Esophagus squamous epithelium (tissue), 5 donors: ENCODE measurements at places on chromosomes 4 and X. TPM values are rescaled to one million over a fixed set of nuclear protein-coding genes. Genes with fewer than 3 reads are reported as not detected.

- no peak for DNase-seq
Measured at GRCh38 chr4:24774452-24774851, 20.9 kb upstream of the SOD3 start.

- DNase-seq: no peak
Measured at GRCh38 chr4:185332575-185333464, 62.9 kb downstream of the LRP2BP start.

- no peak for DNase-seq
Measured at GRCh38 chrX:134718105-134718965, 60.1 kb upstream of the PLAC1 start.

DNA sequence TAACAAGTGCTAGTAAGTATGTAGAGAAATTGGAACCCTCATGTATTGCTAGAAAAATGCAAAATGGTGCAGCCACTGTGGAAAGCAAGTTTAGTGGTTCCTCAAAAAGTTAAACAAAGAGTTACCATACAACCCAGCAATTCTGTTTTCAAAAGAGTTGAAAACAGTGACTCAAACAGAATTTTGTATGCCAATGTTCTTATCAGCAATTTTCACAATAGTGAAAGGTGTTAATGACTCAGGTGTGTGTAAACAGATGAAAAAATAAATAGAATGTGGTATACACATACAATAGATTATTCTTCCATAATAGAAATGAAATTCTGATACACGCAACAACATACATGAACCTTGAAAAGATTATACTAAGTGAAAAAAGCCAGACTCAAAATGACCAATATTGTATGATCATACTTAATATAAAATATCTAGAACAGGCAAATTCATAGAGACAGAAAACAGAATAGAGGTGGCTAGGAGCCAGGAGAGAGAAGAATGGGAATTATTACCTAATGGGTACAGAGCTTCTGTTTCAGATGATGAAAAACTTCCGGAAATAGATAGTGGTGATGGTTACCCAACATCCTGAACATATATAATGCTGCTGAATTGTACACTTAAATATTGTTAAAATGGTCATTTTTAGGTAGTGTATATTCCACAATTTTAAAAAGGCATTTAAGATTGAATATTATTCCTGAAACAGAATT is 51.6 kb downstream of the WDFY3 start:
- no peak for DNase-seq

The HTN1 gene
- total RNA-seq: not detected

- no peak for DNase-seq
Measured at GRCh38 chrX:94493405-94493804, 819.4 kb downstream of the FAM133A start.

The DCAF12L2 gene
- not detected for total RNA-seq

DNA sequence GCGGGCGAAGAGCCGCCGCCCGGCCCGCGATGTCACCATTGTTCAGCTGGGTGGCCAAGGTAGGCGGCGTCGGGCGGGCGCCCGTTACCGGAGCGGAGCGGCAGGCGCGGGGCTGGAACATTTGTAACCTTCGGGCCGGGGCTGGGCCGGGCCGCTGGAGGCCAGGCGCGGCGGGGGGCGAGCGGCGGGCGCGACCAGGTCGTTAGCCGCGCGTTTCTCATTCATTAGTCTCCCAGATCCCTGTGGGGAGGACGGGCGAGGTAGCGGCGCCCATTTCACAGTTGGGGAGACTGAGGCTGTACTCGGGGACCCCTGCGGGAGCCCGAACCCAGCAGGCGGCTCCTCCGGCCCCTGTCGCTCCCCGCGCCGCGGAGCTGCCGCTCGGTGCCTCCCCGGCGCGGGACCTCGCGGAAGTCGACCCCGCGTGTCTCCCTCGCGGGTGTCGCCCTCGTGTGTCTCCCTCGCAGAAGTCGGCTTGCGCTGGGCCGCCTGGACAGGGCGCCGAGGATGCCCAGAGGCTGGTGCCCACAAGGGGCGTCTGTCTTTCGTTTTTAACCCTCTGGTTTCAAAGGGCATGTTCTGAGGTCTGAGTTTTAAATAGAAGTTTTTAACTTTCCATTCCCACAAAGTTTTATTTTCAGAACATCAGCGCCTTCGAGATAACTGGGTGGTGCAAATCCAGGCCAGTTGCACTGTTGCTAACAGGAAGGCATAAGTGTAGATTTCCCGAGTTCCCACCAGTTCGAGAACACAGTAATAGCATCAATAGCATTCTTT is 17.5 kb downstream of the PTTG2 start:
- peak; percentile 4 for DNase-seq

DNA sequence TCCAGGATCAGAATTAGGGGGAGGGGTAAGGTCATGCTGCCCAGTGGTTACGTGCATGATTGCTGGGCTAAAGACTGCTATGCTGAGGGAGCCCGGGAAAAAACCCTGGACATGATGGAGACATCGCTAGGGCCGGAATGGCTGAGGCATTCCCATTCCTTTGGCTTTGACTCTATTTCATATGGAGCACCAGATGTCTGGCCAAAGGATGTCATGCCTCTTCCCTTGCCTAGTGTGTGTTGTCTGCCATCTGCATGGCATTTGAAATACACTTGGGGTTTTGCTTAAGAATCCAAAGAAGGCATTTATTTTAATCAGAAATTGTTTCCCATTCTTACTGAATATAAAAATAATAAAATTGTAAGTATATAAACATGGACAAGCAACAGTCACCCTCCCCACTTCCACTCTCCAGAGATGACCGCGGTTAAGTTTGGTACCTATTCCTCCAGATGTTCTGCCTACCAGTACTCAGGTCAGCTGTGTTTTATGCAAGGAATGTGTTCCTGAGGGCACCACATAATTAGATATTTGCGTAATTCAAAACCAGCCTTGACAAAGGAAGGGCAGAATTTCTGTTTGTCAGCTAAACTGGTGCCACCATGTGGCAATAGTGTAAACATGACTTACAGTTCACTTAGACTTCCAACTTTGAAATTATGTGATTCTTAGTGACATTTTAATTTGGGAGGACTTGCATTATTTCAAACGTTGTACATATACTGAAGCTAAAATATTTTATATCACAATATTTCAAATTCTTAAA is 105.9 kb downstream of the CT47B1 start:
- DNase-seq: no peak

The CT45A1 gene
- total RNA-seq: not detected

GRCh38 chr4:38015886-38016515 is 55.8 kb downstream of the PTTG2 start:
- no peak for DNase-seq

The NUDT10 gene
- not detected for total RNA-seq

GRCh38 chr4:124144238-124144654 is 568.3 kb downstream of the ANKRD50 start:
- no peak for DNase-seq

GRCh38 chrX:274904-275475 is 6.2 kb upstream of the PLCXD1 start:
- DNase-seq: no peak

DNA sequence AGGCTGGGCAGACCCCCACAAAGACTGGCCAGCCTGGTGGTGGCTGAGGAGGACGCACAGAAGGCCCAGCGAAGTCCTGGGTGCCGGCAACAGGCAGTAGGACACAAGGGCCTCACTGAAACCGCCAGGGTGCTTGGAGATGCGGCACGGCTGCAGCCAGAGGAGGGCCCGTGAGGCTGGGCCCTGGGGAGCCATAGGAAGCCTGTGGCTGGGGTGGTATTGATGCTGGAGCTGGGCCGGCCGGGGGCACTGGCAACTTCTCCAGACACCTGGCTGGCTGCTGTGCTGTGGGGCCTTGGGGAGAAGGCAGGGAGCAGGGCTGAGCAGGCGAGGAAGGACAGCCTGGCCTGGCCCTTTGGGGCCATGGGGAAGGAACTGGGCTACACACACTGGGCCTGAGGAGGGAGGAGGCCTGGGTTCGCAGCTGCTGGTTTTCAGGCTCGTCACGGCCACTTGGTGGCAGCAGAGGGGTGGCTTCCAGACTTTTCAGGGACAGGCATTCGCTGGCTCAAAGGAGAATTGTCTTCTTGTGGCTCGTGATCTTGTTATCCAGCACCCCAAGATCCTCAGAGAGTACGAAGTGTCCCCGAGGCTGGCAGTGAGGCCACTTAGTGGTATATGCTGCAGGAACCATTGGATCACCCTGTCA is 37.2 kb downstream of the ATP2B3 start:
- no peak for DNase-seq

GRCh38 chrX:44085209-44085608 is 112.0 kb upstream of the NDP start:
- no peak for DNase-seq

GRCh38 chr4:121541696-121542095 is 155.1 kb downstream of the ANXA5 start:
- DNase-seq: no peak

DNA sequence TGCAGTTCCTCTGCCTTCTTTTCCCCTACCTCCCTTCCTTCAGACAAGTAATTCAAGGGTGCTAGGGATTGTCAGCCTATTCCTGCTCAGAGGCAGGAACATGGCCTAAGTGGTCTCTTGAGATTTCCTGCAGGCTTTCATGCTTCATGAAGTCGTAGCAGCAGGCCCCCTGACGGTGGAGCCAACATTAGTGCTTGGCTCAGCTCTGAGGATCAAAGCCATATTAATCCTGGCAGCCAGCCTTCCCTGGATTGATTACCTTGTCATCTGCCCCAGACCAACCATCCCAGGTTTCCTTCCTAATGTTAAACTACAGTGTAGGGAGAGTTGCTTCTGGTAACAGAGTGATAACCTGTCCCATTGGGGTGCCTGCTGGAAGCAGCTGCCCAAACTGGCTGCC is 84.1 kb downstream of the SLC16A2 start:
- no peak for DNase-seq

The AFF2 gene
- total RNA-seq: 0.27 TPM

DNA sequence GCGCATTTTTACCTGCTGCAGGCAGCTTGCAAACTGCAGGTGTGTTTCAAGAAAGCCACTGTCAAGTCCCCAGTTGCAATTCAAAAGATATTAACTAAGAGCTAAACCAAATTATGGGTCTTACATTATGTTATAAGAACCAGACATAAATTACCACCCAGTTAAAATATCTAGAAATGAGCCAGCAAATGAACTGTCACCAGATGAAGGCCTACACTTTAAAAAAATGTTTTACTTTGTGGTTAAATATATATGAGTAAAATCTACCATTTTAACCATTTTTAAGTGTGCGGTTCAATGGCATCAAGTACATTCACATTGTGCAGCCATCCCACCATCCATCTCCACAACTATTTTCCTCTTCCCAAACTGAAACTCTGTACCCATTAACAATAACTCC is 32.0 kb upstream of the TMEM131L start:
- DNase-seq: no peak

DNA sequence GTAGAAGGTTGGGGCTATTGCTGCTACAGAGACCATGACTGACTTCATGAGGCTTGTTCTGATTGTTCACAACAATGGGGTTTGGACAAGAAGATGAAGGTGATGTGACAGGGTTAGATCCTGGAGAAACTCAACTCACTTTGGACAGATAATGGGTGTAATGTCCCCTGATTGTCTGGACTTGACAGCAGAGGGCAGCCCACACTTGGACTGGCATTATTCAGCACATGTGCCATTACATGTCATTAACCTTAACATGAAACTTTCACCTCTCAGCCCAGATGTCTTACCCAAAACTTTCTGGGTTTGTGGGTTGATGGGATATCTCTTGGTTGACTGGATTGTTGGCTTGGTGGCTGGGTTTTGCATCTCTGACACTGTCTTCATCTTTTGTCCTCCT is 101.5 kb downstream of the MXRA5 start:
- no peak for DNase-seq

DNA sequence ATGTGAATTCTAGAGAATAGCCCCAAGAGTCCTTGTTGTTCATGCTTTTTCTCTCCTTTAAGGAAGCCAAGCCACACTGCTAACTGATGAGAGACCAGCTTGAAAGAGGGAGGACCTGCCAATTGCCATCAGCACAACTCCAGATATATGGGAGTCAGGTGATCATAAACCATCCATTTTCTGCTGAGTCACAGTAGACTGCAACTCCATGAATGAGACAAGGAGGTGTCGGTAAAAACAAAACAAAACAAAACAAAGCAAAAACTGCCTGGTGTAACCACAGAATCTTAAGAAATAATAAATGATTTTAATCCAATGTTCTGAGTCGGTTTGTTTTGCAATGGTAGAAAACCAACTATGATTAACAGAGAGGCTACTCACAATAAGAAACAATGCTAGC is 837.3 kb downstream of the PCDH7 start:
- no peak for DNase-seq

- DNase-seq: no peak
Measured at GRCh38 chrX:35380808-35381700, 417.1 kb upstream of the MAGEB16 start.

The CFAP47 gene
- total RNA-seq: not detected

GRCh38 chr4:15682242-15683142 is 865 bp downstream of the FAM200B start:
- DNase-seq: no peak

GRCh38 chr4:119939071-119939995 is 127.3 kb downstream of the MAD2L1 start:
- no peak for DNase-seq

- DNase-seq: no peak
Measured at GRCh38 chrX:139091066-139091465, 379.5 kb upstream of the FGF13 start.

GRCh38 chr4:54185044-54185780 is 43.9 kb upstream of the PDGFRA start:
- no peak for DNase-seq

- no peak for DNase-seq
Measured at GRCh38 chrX:789096-789495, 158.5 kb downstream of the SHOX start.

- DNase-seq: no peak
Measured at GRCh38 chr4:114807759-114808404, 209.3 kb downstream of the UGT8 start.

GRCh38 chr4:111770514-111770913 is 374.7 kb upstream of the FAM241A start:
- no peak for DNase-seq

DNA sequence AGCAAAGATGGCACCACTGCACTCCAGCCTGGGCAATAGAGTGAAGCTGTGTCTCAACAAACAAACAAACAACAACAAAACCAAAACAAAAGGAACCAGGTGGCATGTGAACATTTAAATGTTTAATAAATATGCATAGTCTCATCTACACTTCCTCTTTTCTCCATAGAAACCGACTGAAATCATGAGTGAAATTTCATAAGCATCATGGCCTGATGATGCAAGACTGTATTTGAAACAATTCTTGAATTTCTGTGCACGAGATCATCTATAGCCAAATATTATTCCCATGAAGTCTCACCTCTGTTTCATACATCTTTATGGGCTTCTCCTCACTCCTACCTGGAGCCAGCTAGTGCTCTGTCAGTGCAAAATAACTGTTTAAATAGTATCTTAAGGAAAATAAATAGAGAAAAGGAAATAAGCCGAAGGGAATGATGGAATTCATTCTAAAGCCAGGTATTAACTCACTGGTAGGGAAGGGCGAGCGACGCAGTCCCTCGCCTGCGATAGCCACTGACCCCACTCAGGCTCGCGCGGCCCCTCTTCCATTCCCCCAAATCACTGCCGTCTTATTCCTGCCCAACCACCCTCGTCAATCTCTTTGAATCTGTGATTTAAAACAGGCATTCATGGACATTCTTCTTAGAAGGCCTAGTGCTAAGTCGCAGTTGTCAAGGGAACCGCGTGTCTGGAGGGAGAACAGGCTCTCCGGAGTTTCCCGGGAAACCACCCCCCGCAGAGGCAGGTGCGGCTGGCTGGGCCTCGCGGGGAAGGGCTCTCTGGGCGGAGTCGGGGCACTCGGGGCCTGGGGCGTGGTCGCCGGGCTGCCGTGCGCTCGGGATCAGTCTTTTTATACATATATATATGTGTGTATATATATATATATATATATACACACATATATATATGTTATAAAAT is 52.4 kb upstream of the TRIM2 start:
- DNase-seq: no peak
